NCI-H2081 treated with DMSO at 0.1 percent for 48 hours (cell line): ENCODE measurements at places on chromosomes 7 and 10.

DNA sequence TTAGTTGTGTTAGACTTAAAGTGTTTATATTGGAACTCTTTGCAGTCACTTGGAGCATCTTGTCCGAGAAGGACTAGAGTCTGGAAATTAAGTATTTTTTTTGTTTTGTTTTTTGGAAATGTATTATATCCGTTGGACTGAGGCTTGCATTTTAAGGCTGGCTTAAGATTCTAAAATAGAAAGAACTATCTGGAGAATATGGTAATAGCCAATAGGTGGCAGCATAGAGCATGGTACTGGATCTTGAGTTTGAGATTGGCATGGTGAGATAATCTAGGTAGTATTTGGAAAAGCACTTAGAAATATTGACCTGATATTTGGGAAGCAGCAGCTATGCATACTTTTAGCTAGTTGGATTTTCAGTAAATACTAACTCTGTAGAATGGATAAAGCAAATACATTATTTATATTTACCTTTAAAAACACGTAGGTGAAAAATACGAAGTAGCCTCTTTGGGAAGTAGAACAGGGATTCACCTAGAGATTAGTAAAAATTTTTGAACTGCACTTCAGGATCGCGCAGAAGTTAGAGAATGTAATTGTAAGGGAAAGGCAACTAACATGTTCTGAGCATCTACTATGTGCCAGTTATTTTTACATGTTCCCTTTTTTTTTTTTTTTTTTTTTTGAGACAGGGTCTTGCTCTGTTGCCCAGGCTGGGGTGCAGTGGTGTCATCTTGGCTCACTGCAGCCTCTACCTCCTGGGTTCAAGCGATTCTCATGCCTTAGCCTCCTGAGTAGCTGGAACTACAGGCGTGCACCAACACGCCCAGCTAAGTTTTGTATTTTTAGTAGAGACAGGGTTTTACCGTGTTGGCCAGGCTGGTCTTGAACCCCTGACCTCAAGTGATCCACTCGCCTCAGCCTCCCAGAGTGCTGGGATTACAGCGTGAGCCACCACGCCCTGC lies 78.6 kb downstream of the LCOR start:
- DNase-seq = no peak

- no peak for DNase-seq
Measured at GRCh38 chr7:94561841-94562514, 52.4 kb downstream of the CASD1 start.

DNA sequence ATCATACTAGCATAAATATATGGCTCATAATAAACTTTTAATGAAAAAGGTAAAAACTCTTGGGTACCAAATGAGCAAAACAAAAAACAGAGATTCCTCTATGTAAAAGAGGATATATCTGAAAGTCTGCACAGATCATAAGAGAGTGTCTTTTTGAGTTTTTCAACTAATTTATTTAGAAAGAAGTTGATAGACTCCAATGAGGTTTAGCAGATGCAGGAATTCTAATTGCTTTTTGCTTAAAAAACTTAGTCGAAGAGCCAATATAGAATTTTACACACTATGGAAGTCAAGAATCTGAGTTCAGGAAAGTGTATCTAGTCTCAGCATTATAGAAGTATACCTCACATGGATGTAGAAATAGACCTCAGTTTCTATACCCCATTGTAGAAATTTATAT lies 3.4 kb upstream of the MLLT10 start:
- DNase-seq = no peak

DNA sequence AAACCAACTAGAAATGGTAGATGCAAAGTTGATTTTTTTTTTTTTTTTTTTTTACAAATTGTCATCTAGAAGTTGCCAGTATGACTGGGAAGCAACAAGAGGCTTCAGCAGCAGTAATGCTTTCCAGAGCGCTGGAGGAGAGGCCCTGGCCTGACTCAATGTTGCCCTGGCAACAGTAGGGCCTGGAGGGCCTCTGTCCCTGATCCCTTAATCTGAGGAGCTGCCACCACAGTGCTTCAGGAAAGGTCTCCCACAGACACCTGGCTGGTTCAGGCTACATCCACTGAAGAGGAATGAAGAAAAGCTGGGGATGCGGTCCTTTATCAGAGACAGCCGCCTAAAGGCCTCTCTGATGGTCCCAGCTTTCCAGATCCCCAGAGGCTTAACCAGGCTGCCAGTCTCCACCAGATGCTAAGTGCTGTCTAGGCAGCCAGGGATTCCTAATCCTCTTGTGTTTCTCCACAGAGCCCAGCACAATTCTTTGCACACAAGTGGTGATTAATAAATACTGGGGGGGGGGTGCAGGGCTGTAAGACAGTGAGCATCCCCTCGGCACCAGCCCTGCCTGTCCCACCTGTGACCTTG lies 33.7 kb downstream of the ZNF777 start:
- no peak for DNase-seq

- DNase-seq = no peak
Measured at GRCh38 chr10:126851414-126852108, 53.7 kb upstream of the DOCK1 start.

DNA sequence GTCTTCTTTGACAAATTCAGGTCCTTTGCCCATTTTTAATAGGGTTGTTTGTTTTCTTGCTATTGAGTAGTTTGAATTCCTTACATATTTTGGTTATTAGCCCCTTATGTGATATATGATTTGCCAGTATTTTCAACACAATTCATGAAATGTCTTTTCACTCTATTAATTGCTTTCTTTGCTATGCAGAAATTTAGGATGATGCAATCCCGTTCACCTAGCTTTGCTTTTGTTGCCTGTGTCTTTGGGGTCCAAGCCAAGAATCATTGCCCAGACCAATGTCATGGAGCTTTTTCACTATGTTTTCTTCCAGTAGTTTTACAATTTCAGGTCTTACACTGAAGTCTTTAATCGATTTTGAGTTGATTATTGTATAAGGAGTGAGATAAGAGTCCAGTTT lies 154.5 kb downstream of the PAXIP1 start:
- DNase-seq = no peak

GRCh38 chr10:48554246-48554645 lies 50.6 kb downstream of the ARHGAP22 start:
- no peak for DNase-seq

DNA sequence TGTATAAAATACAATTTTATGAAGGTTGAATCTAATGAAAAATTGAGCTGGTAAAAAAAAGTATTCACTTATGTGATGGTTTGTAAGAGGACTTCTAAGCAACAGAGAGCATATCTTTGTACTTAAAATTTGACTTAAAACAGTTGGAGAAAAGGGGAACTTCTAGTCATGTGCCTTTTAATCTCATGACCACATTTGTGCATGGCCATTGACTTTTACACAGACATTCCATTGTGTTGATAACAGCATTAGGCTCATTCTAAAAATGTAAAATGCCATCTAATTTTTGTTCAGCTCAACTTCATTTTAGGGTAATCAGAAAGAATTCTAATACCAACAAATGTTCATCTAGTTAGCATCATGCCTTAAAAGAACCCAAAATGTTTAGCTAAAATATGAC lies 119.9 kb downstream of the HPSE2 start:
- DNase-seq = no peak
